ENCODE measurements at places on chromosomes 11 and 22.

DNA sequence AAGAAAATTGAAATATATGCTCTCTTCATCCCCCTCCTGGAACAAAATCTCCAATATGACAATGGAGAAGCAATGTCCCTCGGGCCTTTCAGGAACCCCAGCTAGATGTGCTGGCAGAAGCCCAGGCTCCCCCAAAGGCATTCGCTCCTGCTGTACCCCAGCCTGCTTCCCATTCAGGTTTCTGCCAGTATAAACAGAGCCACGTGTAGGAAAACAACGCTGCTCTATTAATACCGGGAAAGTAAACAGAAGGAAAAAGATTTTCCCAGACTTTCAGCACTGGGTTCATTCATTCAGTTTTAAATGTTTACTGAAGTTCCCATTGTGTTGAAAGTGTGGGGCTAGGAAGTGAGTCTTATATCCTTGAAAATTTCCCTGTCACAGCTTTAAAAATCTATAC lies 147.1 kb downstream of the CADM1 start:
- DNase-seq: no peak

GRCh38 chr11:10208131-10208575 lies 85.9 kb downstream of the SBF2 start:
- no peak for DNase-seq

GRCh38 chr22:49699476-49699875 lies 128.2 kb downstream of the BRD1 start:
- DNase-seq: no peak

DNA sequence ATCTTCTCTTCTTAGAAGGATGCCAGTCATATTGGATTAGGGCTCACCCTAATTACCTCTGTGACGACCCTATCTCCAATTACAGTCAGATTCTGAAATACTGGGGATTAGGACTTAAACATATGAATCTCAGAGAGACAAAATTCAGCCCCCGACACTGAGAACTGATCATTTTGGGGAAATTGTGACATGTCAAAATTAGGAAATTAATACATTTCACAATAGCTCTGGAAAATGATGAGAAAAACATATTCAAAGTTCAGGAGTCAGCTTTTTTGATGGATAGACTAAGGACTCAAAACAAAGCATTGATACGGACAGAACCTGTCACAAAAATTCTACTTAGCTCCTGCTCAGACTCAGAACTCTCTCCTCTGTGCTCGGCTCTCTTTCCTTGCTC lies 40.8 kb downstream of the COMMD9 start:
- DNase-seq: no peak

- DNase-seq: no peak
Observed at GRCh38 chr11:87256694-87257340, 219.1 kb downstream of the TMEM135 start.

DNA sequence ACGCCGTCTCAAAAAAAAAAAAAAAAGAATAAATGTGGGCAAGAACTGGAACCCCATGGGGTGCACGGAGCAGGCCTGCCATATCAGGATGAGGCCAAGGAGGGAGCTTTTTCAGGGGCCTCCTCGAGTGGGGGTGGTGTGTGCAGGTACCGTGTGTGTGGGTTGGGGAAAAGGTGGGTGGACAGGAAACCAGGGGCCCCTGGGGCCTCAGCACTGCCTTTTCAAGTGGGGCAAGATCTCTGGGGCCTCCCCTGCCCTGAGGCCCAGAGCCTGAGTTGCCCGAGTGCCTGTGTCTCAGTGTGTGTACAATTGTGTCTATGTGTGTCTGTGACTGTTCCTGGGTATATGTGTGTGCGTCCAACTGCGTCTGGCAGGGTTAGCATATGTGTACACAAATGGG lies 23.8 kb downstream of the TEF start:
- no peak for DNase-seq

GRCh38 chr11:3225826-3226750 lies 6.1 kb downstream of the MRGPRE start:
- DNase-seq: no peak

GRCh38 chr11:119910650-119911049 lies 181.7 kb upstream of the NECTIN1 start:
- DNase-seq: no peak

- DNase-seq: no peak
Observed at GRCh38 chr11:45817191-45817590, 12.2 kb downstream of the SLC35C1 start.

DNA sequence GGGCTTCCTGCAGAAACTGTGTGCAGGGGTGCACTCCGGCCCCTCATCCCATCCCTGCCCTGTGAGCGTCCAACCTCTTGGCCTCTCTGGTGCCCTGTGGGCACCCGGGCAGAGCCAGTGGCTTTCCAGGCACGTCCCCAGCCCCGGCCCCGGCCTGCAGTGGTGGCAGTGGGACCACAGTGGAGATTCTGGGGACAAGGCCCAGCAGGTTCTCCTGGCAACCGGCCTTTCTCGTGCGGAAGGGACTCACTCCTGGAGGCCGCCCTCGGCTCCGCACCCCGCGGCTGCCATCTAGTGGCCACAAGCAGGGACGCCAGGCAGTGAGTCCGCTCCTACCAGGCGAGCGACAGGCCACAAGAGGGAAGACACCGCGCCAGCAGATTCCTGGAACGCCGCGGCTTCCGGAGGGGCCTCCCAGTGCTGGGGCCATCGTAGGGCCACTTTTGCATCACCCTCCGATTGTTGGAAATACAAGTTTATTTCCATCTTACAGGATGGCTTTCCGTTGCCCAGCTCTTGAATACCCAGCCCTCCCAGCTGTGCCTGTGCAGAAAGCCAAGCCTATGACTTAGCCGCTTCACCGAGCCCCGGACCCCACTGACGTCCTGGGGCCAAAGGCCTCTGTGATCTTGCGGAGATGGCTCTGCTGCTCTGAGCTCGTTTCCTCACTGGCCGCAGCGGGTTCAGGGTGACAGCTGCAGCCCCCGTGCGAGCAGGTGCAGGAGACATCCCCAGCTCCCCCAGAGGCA lies 357.3 kb downstream of the CTTN start:
- DNase-seq: no peak

DNA sequence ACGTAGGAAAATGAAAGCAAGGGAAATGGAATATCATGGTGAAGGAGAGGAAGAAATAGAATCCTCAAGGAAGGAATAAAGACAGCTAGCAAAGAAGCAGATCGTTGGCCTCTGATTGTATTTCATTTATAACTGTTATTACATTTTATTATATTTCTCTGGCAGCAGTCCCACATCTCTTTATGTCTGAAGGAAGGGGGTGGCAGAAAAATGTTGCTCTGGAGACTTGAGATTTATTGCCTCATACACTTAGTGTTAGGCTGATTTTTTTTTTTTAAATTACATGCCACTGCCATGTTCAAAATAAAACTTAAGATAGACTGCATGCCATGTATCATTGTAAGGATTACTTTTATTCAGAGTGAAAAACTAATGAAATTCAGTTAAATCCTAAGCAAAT lies 971.7 kb upstream of the CHORDC1 start:
- DNase-seq: no peak

GRCh38 chr11:44814881-44815592 lies 88.3 kb downstream of the TSPAN18 start:
- no peak for DNase-seq

DNA sequence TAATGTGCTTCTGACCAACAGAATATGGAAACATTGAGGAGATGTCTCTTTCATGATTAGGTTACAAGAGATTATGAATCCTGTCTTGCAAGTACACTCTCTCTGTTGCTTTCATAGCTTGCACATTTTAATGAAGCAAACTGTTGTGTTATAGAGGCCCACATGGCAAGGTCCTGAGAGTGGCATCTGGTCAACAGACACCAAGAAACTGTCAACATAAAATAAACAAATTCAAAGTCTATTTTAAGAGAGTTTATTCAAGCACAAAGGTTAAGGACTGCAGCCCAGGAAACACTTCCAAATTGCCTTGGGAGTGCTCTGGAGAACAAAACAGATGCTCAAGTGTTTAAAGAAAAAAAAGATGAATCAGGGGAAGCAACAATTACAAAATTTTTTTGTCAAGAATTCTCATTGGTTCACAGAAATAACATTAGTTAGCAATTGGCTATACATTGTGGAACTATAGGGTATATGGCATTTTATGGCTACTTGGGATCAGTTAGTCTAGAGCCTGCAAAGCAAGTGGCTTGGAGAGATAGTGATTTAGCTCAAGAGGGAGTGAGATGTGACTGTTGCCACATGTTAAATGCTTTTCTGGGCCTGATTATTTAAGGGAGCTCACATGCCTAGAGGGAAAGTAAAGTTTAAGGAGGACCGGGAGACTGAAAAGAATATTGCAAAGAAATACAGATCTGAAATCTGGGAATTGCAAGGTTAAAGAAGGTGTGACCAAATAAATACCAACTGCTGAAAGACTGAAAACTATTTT lies 54.6 kb downstream of the CTSC start:
- no peak for DNase-seq

- DNase-seq: no peak
Observed at GRCh38 chr11:103903621-103904323, 132.7 kb upstream of the DDI1 start.

GRCh38 chr11:86914865-86915519 lies 40.2 kb downstream of the FZD4 start:
- DNase-seq: no peak

DNA sequence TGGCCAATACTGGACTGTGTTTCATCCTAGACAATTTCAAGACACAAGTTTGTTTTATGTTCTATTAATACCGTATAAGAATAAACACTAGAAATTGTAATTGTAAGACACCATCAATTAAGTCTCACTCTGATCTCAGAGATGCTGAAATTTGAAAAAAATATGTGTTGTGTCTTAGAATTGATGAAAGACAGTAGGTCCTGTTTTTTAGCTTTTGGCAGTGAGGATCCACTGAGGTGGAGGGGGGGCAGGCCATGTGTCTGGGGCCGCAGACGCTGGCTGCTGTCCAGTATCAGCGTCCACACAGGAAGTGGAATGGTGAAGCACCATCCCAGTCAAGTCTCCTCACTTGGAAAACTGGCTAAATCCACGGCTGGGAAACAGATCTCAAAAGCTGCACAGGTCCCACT lies 22.5 kb upstream of the ALG8 start:
- DNase-seq: no peak

DNA sequence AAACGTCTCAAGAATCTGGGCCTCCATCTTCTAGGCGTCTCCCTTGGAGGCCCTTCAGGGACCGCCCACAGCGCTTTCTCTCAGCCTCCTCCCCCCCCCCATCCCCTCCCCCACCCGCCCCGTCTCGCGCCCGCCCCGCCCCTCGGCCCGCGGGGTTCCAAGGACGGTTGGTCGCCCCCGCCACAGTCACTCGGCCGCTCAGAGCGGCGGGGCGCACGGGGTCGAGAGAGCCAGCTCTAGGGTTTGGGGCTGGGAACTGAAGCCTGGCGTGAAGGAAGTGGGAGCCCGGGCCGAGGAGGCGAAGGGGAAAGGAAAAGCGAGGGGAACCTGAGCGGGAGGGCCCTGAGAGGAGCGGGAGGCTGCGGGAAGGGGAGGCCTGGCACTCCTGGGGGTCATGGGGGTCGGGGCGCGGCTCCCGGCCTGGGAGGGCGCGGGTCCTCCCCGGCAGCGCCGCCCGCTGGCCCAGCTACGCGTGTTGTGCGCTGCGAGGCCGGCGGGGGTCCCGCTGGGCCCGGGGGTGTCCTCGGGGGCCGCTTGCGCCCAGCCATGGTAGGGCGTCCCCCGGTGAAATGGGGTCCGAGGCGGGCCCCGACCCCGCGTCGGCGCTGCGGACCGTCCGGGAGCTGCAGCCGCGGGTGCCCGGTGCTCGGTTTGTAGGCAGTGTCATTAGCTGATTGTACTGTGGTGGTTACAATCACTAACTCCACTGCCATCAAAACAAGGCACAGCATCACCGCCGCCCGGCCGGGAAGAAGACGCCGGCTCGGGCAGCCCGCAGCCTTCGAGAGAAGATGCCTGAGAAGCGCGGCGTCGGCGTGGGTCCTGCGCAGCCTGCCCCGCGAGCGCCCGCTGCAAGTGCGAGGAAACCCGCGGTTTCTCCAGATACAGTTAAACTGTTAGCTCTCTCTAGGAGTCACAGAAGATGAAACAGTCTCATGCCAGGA lies at the start of gene BTG4:
TSS of gene BTG4 (minus strand) at position 91 of the 944 bp plus-strand sequence. CDS start 13,610 bp downstream, outside the sequence.
- DNase-seq: no peak

DNA sequence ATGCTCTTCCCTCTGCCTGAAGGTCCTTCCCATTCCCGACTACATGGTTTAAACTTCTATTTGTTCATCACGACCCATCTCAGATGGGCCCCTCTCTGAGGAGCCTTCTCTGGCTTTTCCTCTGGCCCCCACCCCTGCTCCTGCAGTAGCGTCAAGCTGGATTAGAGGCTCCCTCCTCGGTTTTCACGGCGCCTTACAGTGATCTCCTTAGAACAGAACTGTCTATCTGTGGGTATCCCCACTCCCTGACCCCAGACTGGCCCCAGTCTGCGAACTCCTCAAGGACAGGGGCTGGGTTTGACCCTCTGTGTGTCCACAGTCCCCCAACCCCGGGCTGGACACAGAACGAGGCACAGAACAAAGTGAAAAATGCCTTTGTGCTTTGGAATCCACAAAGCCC lies 2.8 kb downstream of the PLEKHB1 start:
- DNase-seq: no peak

GRCh38 chr11:12592283-12592682 lies 81.9 kb upstream of the TEAD1 start:
- DNase-seq: no peak

- no peak for DNase-seq
Observed at GRCh38 chr22:46027211-46028105, 50.5 kb upstream of the WNT7B start.

Data from esophagus squamous epithelium (tissue), 5 donors.